ENCODE measurements at places on chromosomes 16 and 17.

DNA sequence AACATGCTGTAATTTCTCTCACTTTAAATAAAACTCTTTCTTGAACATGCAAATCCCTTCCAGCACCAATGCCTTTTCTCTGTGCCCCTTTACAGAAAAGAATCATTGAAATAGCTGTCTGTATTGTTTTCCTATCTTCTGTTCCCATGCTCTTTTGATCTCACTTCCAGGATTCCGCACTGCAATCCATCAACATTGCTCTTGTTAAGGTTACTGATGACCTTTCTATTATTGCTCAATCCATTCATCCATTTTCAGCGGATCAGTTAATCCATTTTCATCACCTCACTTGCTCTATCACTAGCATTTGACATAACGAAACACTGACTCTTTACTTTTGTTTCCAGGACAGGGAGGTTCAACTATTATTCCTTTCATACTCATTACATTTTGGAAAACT lies 130.5 kb downstream of the ABCA8 start:
- DNase-seq: no peak

- DNase-seq: no peak
These were observed 4.1 kb upstream of the UBALD1 start for GRCh38 chr16:4618645-4619418.

DNA sequence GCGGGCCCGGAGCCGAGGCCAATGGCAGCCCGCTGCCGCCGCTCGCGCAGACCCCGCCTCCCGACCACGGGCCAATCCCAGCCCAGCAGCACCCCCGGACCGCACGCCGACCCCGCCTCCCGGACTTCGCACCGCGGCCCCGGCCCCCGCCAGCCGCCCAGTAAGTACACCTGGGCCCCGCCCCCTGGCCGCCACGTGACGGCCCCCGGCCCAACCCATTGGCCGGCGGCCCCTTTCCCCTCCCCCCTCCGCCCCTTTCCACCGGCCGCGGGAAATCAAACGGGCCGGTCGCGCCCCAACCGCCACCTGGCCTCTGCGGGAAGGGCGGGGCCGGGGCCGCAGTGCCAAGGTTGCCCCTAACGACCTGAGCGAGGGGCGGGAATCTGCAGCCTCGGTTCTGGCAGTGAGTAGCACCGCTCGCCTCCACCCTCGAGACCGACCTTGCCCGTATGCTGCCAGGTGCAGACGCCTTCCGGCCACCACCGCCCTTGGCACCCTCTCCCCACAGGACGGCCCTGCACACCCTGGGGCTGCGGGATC lies at the start of gene YBX2:
Gene YBX2 (minus strand): TSS at position 26 of the 540 bp plus-strand sequence. CDS start 139 bp downstream, outside the sequence.
- DNase-seq: peak; percentile 42

- DNase-seq: no peak
These were observed 18.5 kb downstream of the FCSK start for GRCh38 chr16:70472786-70473433.

DNA sequence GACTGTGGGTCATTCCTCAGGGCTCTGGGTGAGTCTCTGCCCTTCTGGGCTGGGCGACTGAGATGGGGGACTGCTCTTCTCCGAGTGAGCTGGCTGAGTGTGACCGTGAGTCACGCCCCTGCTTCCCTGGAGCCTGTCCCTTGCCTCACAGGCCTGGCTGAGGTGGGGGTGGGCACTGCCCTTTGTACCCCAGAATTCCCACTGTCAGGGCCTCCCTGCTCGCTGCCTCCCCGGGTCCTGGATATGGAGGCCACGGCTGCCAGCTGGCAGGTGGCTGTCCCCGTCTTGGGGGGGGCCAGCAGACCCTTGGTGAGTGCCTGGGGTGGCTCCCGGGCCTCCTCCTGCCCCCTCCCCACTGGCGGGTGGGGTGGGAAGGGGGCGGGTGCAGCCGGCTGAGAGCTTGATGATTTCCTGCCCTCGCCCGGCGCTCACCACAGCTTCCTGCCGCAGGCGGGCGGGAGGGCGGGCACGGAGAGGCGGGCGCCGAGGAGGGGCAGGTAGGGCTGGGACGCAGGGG lies at the start of gene LAT:
Gene LAT (plus strand): TSS at position 434 of the 517 bp plus-strand sequence. CDS start 366 bp downstream, outside the sequence.
- DNase-seq: peak; percentile 87
